ENCODE measurements at places on chromosomes 7 and 10.

DNA sequence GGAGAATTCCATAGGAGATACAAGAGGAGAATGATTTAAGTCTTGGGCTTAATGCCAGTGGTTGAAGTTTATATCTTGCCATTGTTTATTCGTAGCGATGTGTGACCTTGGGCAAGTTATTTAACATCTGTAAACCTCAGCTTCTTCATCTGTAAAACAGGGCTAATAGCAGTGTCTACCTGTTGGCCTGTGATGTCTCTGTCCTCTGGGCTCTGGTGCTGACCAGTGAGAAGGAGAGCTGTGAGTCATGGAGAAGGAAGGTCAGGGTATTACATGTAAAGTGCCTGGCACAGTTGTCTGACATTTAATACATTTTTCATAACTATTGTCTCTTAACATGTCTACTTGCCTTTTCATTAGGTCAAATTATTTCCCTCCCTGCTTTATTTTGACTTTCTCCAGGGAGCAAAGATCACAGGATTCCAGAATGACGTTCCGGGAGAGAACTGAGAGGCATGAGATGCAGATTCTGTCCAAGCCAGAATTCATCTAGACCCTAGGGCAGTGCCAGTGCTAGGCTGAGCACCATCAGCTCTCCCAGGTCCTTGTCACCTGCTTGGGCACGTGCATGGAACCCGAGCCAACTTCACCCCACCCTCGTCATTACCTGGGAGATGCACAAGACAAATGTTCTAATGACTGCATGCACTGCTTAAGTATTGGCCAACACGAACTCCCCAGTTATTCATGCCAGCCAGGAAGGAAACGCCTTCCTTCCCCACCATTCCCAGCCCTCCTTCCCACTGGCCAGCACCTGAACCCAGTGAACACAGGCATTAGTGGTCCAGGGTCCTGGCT is 187.9 kb downstream of the DPY19L1 start:
- peak; percentile 22 for DNase-seq

DNA sequence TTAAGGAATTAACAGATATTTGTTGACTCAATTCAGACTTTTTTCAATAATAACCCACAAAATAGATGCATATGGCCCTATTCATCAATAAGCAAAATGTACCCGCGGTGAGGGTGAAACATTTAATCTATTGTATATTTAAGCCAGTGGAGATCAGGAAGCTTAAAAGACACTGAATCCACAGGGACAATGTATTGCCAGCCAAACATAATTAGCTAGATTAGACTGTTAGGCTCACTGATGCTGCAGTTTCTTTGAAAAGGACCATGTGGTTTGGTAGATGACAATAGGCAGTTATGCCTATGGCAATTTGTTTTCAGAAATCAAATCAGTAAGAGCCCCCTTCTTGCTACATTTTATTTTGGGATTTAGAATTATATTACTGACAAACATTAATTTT is 87.3 kb upstream of the PLXDC2 start:
- no peak for DNase-seq

GRCh38 chr10:47303105-47303504 is 3.1 kb downstream of the GDF10 start:
- DNase-seq: no peak

DNA sequence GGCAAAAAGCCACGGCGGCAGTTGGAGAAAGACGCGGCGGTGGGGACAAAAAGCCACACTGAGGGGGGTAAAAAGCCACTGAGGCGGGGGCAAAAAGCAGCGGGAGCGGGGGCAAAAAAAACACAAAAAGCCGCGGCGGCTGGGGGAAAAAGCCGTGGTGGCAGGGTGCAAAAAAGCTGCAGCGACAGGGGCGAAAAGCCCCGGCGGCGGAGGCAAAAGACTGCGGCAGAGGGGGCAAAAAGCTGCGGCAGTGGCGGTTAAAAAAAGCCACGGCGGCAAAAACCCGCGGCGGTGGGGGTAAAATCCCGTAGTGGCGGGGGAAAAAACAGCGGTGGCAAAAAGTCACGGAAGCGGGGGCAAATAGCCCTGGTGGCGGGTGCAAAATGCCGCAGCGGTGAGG is 527.3 kb downstream of the ZNF33B start:
- DNase-seq: no peak

DNA sequence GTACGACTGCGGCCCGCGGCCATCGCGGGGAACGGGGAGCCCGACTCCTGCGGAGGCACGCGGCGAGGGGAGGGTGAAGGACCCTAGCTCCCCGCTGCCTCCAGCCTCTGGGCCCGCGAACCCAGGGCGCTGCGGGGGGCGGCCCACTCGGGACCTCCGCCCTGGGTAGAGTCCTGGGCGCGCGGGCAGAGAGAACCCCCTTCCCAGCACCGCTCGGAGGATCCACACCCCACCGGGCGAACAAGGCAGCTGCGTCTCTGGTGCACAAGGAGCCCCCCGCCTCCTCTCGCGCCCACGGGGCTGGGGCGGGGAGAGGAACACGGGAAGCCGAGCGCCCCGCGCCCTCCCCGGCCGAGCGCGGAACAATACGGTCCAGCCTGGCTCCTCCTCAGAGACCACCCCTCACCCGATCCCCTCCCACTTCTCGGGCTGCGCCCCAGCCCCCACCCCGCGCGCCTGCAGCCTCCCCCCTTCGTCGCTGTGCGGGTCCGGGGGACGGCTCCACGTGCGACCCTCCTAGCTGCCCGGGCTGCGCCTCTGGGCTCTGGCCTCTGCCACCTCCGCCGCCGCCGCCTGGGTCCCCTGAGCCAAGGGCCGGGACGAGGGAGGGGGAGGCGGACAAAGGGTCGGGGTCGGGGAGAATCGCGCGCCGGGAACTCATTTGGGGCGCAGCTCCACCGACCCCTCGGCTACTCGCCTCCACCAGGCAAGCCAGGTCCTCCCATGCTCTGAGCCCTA is at the start of gene WDR86:
WDR86 (minus strand) TSS at position 372 of the 738 bp plus-strand sequence. CDS start 449 bp downstream, outside the sequence.
- DNase-seq: no peak

- peak; percentile 87 for DNase-seq
Measured at GRCh38 chr7:95859429-95859828, 87.1 kb downstream of the DYNC1I1 start.

- no peak for DNase-seq
Measured at GRCh38 chr7:48665353-48666135, 258.8 kb upstream of the CDC14C start.

- DNase-seq: no peak
Measured at GRCh38 chr10:63758080-63758479, 236.9 kb downstream of the REEP3 start.

DNA sequence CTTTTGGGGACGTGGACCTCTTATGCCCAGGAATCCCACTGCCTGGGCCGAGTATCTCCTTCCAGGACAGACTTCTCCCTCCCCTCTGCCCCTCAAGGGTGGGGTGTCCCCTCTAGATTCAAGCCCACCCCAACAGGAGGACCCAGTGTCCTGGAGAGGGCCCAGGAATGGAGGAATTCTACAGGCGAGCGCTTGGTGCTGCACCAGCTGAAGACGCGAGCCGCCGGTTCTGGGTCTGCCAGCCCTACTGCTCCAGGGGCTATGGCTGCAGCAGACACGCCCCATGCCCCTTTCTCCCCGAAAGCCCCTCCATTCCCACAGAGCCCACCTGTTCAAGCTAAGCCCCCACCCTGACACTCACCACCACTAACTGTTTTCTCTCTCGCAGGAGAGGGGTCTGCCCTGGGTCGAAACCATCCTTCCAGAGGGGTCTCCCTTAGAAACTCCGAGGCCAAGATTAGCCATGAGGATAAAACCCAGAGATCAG is 8.6 kb downstream of the CRYGN start:
- DNase-seq: no peak

DNA sequence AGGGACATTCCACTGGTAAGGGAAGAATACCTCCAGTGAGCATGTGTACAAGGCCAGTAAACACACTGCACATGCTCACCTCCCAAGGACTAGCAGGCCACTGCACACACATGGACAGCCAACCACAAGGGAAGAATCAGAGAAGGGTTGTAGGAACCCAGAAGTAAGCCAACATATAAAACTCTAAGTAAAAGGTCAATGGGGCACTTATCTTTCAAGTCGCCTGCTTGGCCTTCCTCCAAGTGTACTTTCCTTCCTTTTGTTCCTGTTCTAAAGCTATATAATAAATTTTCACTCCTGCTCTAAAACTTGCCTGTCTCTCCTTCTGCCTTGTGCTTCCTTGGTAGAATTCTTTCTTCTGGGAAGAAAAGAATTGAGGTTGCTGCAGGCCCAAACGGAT is 33.0 kb downstream of the ORC5 start:
- no peak for DNase-seq

- peak; percentile 68 for DNase-seq
Measured at GRCh38 chr7:17769918-17770317, 170.4 kb downstream of the SNX13 start.

- DNase-seq: no peak
Measured at GRCh38 chr10:123526356-123527064, 139.6 kb upstream of the GPR26 start.

DNA sequence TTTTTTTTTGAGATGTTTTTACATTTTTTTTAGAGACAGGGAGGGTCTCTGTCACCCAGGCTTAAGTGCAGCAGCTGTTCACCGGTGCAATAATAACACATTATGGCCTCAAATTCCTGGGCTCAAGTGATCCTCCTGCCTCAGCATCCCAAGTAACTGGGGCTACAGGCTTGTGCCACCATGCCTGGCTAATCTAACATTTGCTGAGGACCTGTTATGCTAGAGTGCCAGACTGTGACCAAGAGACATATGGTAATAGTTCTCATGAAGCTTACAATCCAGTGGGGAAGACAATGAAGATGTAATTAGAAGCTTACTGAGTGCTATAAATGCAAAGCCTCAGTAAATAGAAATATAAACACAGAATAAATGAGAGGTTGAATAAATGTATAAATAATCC is 17.6 kb upstream of the ORC5 start:
- no peak for DNase-seq

DNA sequence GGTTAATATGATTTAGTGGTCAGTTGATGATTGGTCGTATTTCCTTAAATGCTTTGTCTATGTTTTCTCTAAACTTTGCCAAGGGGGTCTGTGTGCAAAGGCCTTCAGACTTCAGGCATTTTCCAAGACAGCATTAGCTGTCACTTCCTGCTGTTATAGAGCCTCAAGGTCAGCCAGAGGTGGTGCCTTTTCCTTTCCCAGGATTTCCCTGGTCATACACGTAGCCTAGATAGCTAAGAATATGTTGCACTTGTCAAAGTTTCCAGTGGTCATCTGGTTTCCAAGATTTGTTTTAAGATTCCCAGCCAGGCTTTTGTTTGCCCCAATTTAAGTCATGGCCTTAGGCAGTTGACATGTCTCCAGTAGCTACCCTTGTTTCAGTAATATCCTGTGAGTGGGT is 133.2 kb upstream of the IGFBP3 start:
- no peak for DNase-seq

GRCh38 chr7:134939136-134939535 is 47.2 kb upstream of the AGBL3 start:
- DNase-seq: no peak

DNA sequence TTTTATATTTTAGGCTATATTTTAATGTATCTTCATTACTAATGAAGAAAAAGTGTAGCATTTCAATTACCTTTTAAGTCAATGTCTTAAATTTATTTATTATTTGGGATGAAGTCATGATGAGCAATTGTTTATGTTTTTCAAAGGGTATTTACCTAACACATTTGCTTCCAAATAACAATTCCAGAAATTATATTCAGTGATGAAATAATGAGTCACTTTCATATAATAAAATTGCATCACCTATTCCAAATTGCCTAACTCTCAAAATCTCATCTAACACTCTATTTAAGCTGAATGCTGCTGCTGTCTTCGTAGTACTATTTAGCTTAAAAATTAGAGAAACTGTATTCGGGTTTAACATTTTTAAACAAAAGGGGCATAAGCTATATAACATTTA is 97.7 kb downstream of the PRKG1 start:
- DNase-seq: no peak

DNA sequence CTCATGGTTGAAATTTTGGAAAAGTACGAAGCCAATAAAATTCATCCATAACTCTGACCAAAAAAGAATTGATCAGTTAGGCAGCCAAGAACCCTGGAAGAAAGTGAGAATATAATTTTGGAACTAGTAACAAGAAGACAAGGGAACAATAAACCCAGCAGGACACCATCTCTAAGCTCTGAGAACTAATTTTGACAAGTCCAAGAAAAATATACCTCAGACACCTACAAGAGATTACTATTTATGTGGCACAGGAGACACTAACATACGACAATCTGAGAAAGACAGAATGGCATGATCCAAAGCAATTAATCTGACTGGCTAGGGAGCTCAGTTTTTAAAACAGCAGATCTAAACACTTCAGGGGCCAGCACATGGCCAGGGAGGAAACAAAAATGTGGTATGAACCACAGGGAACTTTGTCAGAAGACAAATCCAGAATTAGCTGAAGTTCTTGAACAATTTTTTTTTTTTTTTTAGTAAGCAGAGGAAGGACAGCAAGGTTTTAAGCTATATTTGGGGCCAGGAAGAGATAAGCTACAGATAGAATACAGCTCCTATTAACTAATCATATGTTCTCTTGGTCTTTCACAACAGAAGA is 38.9 kb downstream of the PARD3 start:
- DNase-seq: no peak

Data from EL (cell line).